ENCODE measurements at places on chromosomes 13 and 19.

DNA sequence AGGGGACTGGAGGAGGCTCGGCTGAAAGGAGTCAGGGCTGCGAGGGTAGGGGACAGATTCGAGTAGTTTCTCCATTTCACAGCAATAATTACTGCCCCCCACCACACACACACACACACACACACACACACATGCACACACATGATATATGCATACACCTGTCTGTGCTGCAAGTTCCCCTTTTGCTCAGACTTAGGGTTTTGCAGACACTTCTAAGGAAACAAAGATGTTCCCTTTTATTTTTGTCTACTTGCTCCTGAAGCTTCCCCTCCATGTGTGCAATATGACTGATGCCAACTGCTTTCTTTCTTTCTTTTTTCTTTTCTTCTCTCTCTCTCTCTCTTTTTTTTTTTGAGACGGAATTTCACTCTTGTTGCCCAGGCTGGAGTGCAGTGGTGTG is 13.4 kb downstream of the MBD3L2B start:
- peaks cover 7% of the 10 kb centered on the region for H3K36me3 ChIP-seq
- no peaks in the 10 kb centered on the region for H3K4me1 ChIP-seq
- no peak for DNase-seq
- no peak overlapping the region for H3K4me3 ChIP-seq

DNA sequence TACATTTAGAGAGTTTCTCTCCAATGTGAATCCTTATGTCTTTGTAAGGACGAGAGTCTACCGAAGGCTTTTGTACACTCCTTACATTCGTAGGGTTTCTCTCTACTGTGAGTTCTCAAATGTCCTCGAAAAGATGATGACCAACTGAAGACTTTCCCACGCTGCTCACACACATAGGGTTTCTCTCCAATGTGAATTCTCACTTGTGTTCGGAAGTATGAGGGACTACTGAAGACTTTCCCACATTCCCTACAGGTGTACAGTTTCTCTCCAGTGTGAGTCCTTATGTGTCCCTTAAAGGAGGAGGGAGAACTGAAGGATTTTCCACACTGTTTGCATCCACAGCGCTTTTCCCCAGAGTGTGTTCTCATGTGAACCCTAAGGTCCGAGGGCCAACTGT is 4.0 kb upstream of the ZNF57 start:
- no peak overlapping the region for H3K4me3 ChIP-seq
- no peaks in the 10 kb centered on the region for H3K4me1 ChIP-seq
- H3K27ac ChIP-seq = no peak overlapping the region

DNA sequence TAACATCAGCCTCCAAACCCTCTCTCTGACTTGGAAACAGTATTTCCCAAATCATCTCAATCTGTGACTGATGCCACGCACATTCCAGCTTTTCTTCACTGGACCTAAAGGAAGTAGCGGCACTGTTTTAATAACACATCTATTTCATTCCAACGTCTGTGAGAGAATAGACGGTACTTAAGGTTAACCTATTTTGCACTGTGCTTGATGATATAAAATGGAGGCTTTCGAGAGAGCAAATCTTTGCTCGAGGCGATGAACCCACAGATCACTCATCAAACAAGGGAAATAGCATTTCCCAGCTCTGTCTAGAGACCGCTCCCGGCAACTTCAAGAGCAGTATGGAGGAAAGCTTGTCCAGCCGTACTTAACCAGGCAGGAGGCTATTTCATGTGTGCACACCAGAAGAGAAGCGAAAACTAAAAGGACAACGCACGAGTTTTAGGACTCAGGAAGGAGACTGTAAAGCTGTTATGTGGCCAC is 2.9 kb downstream of the UBL3 start:
- H3K4me1 ChIP-seq = peaks cover 5% of the 10 kb centered on the region
- DNase-seq = no peak
- H3K36me3 ChIP-seq = no peaks in the 10 kb centered on the region

DNA sequence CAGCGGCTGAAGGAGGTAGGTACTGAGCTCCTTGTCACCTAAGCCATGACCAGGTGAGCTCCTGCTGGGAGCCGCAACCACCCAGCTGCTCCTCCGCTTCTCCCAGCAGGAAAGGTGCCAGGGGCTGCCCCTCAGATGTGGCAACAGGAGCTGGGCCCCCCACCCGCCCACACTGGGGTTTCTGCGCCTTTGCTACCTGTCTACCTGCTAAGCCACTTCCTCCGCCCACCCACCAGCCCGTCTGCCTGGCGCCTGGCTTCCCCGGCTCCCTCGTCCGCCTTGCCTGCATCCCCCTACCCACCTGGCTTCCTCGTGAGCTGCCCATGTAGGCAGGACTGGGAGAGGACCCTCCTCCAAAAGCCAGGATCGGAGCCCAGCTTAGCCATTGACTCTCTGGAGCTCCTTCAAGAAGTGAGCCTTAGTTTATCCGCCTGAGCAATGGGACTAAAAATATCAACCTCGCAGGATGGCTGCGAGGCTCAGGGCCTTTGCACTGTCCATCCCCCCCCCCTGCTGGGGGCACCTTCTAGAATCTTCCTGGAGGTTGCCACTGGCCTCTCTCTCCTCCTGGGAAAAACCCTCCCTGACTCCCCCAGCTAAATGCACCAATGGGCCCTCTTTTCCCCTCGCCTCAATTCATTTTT is 55.8 kb upstream of the KLF2 start:
- H3K36me3 ChIP-seq = no peaks in the 10 kb centered on the region
- DNase-seq = no peak
- H3K4me1 ChIP-seq = no peaks in the 10 kb centered on the region
- no peak overlapping the region for H3K4me3 ChIP-seq
- H3K27ac ChIP-seq = no peak overlapping the region

DNA sequence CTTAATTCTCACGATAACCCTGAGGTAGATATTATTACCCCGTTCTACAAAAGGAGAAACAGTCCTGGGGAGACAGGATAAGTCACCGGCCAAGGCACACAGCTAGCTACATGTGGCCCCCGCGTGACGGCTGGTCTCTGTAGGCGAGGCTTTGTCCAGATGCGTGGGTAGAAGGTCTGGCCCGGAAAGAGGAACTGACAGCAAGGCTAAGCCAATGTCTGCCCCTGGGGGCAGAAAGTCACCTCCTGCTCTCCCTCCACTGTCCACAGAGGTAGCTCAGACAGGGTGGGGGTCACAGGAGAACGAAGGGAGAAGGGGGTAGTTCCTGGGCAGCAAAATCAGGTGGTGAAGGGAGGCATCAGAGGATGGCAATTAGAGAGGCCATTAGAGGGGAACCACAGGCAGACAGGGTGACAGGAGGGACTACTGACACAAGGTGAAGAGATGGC is 1.8 kb downstream of the APOC4 start:
- H3K27me3 ChIP-seq = no peaks in the 10 kb centered on the region
- H3K4me3 ChIP-seq = no peak overlapping the region
- H3K27ac ChIP-seq = no peak overlapping the region
- H3K4me1 ChIP-seq = no peaks in the 10 kb centered on the region
- DNase-seq = no peak
- H3K36me3 ChIP-seq = no peaks in the 10 kb centered on the region

DNA sequence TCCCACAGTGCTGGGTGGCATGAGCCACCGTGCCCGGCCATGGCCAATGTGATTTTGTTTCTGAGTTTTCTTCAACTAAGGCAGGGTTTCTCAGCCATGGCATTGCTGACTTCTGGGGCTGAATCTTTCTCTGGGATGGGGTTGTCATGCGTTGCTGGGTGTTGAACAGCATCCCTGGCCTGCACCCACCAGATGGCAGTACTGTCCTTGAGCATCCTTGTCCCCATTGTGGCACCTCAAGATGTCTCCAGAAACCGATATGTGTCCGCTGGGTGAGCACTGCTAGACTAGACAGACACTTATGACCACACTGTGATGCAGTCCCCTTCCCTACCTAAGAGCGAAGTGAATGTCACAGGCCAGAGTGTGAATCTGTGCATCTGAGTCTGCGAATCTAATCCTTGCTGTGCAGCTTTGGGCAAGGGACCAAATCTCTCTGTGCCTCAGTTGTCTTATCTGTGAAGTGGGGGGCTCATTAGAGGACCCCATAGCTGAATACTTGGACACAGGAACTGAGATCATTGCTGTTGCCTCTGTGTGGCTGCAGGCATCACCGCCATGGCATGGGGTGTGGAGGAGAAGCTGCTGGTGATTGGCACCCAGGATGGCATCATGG is 50.3 kb upstream of the SIN3B start:
- no peak overlapping the region for H3K4me3 ChIP-seq
- H3K36me3 ChIP-seq = no peaks in the 10 kb centered on the region
- peak; percentile 71 for DNase-seq
- H3K4me1 ChIP-seq = no peaks in the 10 kb centered on the region
- no peaks in the 10 kb centered on the region for H3K27me3 ChIP-seq
- H3K27ac ChIP-seq = no peak overlapping the region

GRCh38 chr19:43820098-43820883 is 6.8 kb upstream of the ZNF283 start:
- no peaks in the 10 kb centered on the region for H3K27me3 ChIP-seq
- no peaks in the 10 kb centered on the region for H3K36me3 ChIP-seq
- H3K4me3 ChIP-seq = no peak overlapping the region
- H3K27ac ChIP-seq = no peak overlapping the region

DNA sequence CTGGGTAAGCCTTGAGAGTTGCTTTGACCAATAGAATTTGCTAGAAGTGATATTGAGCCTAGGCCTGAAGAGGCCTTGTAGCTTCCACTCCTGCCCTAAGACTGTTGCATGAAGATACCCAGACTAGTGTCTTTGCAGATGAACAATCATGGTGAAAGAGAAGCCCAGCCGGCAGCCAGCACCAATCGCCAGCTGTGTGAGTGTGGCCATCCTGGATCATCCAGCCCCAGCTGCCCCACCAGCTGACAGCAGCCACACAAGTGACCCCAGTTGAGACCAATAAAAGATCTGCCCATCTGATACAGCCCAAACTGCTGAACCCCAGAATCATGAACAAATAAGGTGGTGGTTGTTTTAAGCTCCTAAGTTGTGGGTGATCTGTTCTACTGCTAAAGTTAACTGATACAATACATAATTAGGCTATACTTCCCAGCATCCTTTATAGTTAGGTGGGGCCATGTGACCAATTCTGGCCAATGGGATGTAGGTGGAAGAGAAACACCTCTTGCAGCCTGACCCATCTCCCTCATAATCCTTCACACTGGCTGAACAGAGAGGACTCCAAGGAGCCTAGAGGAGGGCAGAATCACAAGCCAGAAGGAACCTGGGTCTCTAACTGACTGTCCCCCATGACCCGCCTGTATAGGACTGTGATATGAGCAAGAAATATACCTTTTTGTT is 9.4 kb upstream of the ZNF428 start:
- H3K27ac ChIP-seq = no peak overlapping the region
- no peak overlapping the region for H3K4me3 ChIP-seq
- H3K4me1 ChIP-seq = no peaks in the 10 kb centered on the region

DNA sequence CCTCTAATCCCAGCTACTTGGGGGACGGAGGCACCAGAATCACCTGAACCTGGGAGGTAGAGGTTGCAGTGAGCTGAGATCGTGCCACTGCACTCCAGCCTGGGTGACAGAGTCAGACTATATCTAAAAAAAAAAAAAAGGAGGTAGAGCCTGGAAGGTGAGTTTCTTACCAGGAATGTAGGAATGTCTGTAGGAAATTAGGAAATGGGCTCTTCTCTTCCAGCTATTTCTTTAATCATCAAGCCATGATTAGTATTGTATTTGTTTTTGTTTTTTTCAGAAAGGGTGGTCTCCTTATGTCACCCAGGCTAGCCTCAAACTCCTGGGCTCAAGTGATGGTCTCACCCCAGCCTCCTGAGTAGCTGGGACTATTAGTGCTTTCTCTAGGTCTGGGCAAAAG is 26.3 kb upstream of the SERP2 start:
- no peaks in the 10 kb centered on the region for H3K36me3 ChIP-seq
- peaks cover 6% of the 10 kb centered on the region for H3K4me1 ChIP-seq
- no peak overlapping the region for H3K27ac ChIP-seq
- no peak overlapping the region for H3K4me3 ChIP-seq
- no peaks in the 10 kb centered on the region for H3K27me3 ChIP-seq
- no peak for DNase-seq

DNA sequence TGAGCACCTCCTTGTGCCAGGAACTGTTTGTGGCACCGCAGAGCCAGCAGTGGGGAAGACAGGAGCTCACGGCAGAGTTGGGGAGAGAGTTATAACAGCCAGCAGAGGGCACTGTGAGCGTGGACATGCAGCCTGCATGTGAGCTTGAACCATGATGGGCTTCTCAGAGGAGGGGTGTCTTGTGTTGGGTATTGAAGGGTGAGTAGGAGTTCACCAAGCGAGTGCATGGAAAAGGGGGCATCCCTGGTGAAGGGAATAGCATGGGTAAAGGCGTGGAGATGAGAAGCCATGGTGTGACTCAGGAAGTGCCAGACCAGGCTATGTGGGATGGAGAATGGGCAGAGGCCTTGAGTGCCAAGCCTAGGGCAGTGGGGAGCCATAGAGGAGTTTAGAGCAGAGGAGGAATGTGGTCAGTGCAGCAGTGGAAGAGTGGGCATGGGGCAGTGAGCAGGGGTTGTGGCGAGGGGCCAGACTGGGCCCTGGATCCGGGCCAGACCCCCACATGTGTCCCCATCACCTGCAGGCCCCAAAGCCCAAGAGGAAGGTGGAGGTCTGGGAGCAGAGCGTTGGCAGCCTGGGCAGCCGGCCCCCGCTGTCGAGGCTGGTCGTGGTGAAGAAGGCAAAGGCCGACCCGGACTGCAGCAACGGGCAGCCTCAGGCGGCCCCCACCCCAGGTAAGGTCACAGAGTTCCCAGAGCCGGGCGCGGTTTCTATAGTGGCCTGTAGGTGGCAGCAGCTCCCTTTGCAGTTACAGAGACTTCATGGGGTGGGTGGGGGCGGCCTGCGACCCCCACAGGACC is 11.8 kb upstream of the SHD start:
- no peak overlapping the region for H3K27ac ChIP-seq
- H3K27me3 ChIP-seq = no peaks in the 10 kb centered on the region
- no peak overlapping the region for H3K4me3 ChIP-seq
- H3K36me3 ChIP-seq = peaks cover 28% of the 10 kb centered on the region
- DNase-seq = peak; percentile 89
- no peaks in the 10 kb centered on the region for H3K4me1 ChIP-seq

GRCh38 chr19:51765086-51765485 is 4.1 kb downstream of the FPR2 start:
- H3K36me3 ChIP-seq = no peaks in the 10 kb centered on the region
- H3K4me1 ChIP-seq = peaks cover 4% of the 10 kb centered on the region
- no peak overlapping the region for H3K27ac ChIP-seq
- DNase-seq = no peak
- no peaks in the 10 kb centered on the region for H3K27me3 ChIP-seq
- H3K4me3 ChIP-seq = no peak overlapping the region

DNA sequence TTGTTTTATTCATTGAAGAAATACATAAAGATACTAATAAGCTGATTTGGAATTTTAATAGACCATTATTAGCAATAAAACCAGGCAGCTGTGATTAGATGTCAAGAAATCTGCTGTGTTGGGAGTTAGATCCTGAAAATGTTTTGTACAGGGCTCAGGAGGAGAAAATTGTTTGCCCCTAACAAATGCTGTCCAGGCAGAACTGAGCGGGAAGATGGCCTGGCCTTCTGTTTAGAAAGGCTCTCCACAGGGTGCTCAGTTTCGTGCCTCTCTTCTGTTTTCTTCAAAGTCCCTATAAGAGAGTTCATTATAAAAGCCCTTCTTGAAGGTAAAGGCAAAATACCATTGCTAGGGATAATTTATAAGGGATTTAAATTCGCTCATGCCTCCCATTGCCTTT is 64.1 kb downstream of the ERCC5 start:
- no peaks in the 10 kb centered on the region for H3K4me1 ChIP-seq
- no peaks in the 10 kb centered on the region for H3K27me3 ChIP-seq
- H3K36me3 ChIP-seq = no peaks in the 10 kb centered on the region
- no peak overlapping the region for H3K27ac ChIP-seq

- H3K27ac ChIP-seq = no peak overlapping the region
- no peak for DNase-seq
- H3K27me3 ChIP-seq = no peaks in the 10 kb centered on the region
- H3K4me3 ChIP-seq = no peak overlapping the region
- H3K36me3 ChIP-seq = peaks cover 2% of the 10 kb centered on the region
Observed at GRCh38 chr13:113272701-113273181, 24.3 kb upstream of the LAMP1 start.
